ENCODE measurements at places on chromosomes 2 and 18. TPM values are rescaled to one million over a fixed set of nuclear protein-coding genes. Genes with fewer than 3 reads are reported as not detected.

GRCh38 chr2:101380376-101380775, 6.9 kb downstream of the CREG2 start:
- H3K4me1 ChIP-seq: no peaks in the 10 kb centered on the region
- no peak overlapping the region for H3K27ac ChIP-seq
- no peak for DNase-seq
- no peaks in the 10 kb centered on the region for H3K36me3 ChIP-seq

GRCh38 chr2:128753800-128754199, 435.1 kb upstream of the HS6ST1 start:
- H3K27ac ChIP-seq: no peak overlapping the region
- DNase-seq: no peak
- no peaks in the 10 kb centered on the region for H3K27me3 ChIP-seq
- H3K4me1 ChIP-seq: no peaks in the 10 kb centered on the region
- no peak overlapping the region for H3K4me3 ChIP-seq

DNA sequence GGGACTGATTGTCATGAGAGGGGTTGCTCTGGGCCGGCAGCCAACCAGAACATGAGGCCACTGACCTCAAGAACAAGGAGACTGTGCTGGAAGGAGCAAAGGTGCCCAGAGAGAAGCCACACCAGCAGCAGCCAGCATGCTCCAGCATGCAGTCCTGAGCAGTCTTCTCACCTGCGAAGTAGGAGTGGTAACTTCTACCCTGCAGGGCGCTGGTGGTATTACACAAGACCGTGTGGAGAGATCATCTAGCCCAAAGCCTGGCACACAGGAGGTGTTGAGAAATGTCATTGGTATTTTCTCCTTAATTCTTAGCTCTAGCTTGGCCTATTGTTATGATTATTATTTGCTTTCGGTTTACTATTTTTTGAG, 132.7 kb downstream of the TSN start:
- no peaks in the 10 kb centered on the region for H3K36me3 ChIP-seq
- H3K4me1 ChIP-seq: no peaks in the 10 kb centered on the region
- H3K27me3 ChIP-seq: no peaks in the 10 kb centered on the region
- H3K4me3 ChIP-seq: no peak overlapping the region

- H3K27ac ChIP-seq: no peak overlapping the region
- no peak for DNase-seq
- no peak overlapping the region for H3K4me3 ChIP-seq
- no peaks in the 10 kb centered on the region for H3K27me3 ChIP-seq
Observed at GRCh38 chr2:27083410-27084296, 2.9 kb upstream of the KHK start.

GRCh38 chr2:137772451-137772850, 191.8 kb upstream of the HNMT start:
- no peak overlapping the region for H3K27ac ChIP-seq
- H3K36me3 ChIP-seq: no peaks in the 10 kb centered on the region
- no peaks in the 10 kb centered on the region for H3K4me1 ChIP-seq
- DNase-seq: no peak

- no peak overlapping the region for H3K27ac ChIP-seq
- no peaks in the 10 kb centered on the region for H3K4me1 ChIP-seq
- DNase-seq: no peak
- H3K36me3 ChIP-seq: no peaks in the 10 kb centered on the region
Observed at GRCh38 chr2:40317761-40318160, 134.1 kb downstream of the SLC8A1 start.

Gene PAX8
- total RNA-seq: 2.3 TPM

Gene LINC00305
- not detected for total RNA-seq

Gene ARHGAP15
- total RNA-seq: 41.3 TPM

Gene TMEM37
- total RNA-seq: not detected
